ENCODE measurements at places on chromosomes 16 and 17.

DNA sequence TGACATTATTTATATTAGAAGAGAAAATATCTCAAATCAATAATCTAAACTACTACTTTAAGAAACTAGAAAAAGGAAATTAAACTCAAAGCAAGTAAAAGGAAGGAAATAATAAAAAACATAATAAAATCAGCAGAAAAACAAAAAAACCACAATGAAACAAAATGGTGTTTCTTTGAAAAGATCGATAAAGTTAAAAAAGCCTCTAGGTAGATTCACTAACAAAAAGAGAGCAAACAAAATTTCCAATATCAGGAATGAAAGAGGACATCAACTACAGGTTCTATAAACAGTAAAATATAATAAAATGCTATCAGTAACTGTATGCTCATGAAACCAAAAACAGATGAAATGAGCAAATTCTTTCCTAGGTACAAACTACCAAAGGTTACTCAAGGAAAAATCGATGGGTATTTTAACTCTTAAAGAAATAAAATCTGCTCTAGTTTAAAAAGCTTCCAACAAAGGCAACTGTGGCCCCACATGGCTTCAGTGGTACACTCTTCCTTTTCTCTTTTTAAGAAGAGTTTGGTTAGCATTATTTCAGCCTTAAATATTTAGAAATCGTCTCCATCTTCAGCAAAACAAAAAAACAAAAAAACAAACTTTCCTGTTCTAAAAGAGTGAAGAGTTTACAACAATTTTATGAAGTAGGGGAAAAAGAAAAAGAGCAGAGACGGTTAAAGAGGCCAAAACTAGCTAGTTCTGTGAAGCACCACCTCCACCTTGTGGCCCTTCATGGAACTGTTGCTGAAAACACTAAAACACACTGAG, 102.2 kb downstream of the TRIM37 start:
- DNase-seq = peak; percentile 78

DNA sequence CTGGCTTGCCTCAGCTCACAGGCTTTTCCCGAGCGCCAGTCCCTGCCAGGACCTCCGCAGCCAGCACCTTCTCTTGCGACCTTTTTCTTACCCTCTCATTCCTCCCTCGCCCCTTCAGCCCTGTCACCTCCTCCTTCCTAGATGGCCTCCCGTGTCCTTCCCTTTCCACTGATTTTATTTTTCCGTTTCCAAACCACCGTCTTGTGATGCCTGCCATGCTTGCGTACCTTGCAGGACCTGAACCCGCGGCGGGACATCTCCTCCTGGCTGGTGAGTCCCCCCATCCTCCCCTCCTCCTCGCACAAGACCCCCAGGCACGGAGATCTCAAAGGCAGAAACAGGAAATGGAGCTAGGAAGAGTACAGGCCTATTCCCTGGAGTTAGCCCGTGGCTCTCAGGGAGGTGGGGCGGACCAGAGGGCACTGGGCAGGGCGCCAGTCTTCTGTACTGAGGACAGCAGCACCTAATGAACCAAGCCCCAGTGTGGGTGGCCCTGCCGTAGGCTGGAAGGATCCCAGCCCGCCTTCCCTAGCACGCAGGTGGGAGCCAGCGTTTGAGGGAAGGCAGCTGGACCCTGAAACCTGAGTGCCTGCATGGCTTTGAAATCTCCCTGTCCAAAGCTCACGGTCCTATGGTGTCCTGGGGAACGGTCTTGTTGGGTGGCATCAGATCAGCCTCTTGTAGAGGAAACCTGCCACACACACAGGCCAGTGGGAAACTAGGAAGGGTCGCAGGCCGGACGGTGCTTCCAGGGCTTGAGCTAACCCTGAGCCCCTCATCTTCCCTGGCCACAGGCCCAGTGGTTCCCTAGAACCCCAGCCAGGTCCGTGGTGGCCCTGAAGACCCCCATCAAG, 612 bp downstream of the CISD3 start:
- DNase-seq = peak; percentile 67

DNA sequence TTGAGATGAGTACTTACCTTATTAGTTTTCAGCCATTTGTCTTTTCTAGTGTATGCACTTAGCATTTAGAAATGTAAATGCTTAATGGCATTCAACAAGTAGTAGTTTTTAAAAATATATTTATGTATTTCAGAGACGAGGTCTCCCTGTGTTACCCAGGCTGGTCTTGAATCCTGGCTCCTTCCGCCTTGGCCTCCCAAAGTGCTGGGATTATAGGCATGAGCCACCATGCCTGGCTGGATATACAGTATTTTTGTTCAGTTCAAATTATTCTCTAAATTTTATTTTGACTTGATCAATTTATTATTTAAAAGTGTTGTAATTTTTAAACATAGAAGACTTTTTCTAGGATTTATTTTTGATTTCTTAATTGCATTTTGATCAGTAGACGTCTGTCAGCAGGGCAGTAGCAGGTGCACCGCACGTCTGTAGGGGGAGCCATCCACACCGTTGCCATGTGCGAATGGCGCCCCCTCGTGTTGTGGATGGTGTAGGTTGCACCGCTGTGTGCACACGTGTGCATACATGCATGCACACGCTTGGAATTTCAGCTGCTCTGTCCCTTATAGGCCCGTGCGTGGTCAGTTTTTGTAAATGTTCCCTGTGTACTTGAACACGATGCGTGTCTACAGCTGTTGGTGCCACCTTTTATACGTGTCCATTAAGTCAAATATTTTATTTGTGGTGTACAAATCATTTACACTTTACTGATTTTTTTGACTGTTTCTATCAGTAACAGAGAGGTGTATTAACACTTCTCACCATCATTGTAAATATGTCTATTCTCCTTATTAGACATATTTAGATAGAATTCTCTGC, 30.6 kb downstream of the RPTOR start:
- peak; percentile 95 for DNase-seq

DNA sequence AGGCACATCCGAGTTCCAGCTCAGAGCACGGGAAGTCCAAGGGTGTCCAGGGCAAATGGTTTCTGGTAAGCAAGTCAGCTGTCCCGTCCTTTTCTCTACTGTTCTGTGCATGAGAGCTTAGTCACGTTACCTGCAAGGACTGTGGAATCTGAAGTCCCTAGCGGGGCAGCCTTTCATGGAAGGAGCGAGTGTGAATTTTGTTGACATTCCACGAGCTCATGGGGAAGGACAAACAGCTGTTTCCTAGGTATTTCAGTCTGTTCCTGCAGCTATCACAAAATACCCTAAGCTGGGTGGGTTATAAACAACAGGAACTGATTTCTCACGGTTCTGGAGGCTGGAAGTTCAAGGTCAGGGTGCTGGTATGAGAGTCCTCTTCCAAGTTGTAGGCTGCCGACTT, 109.2 kb downstream of the SDR42E1 start:
- no peak for DNase-seq
